Endodermal cell (in vitro differentiated cells): ENCODE measurements at places on chromosomes 6 and 20. TPM values are rescaled to one million over a fixed set of nuclear protein-coding genes. Genes with fewer than 3 reads are reported as not detected.

DNA sequence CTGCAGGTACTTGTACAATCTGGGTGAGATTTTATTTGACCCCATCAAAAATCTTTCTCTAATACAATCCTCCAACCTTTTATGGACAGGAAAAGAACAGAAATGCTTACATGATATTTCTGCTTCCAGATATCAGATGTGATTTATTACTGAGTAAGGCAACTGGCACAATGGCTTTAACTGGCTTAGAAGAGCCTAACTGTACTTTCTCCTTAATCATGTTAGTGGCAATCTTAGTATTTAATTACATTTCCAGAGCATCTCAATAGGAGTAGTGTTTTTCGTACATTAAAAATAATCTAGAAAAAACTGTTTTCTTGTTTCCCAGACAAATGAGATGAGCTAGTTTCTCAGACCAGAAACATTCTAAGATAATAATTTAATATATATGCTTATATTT is 251.6 kb downstream of the KCNQ5 start:
- DNase-seq, result no peak
- no peak overlapping the region for H3K4me3 ChIP-seq
- no peaks in the 10 kb centered on the region for H3K36me3 ChIP-seq
- H3K27me3 ChIP-seq, result no peaks in the 10 kb centered on the region
- no peaks in the 10 kb centered on the region for H3K4me1 ChIP-seq

DNA sequence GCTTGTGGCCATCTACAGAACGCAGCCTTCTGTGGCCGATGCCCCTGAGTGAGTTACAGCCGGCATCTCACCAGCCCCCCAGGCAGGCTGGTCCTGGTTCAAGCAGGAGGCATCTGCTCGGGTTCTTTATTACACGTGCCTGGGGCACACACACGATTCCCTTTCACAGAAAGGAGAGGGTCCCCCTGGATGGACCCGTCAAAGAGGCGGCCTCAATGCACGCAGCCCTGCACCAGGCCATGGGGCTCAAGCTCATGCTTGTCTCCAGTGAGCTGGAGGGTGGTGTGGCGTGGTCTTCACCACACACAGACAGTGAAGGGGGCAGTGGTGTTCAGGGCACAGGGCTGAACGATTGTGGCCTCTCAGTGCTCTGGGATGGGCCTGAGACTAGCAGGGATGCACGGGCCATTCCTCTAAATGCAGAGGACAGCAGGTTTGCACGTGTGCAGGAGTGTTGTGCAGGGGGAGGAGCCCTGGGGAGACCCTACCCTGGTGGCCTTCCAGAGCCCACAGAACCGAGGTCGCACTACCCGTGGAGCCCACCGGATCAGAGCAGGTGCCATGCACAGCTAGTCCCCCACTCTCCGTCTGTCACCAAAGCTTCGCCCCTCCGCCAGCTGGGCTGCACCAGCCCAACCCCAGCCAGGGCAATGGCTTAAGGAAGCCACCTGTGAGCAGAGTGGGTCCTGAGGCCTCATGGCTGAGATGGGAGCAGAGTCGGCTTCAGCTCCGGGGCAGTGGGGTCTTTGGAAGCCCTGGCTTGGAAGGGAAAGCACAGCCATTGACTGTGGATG is 23.1 kb downstream of the FRMD1 start:
- H3K4me3 ChIP-seq, result no peak overlapping the region
- no peaks in the 10 kb centered on the region for H3K36me3 ChIP-seq
- DNase-seq, result no peak
- H3K4me1 ChIP-seq, result no peaks in the 10 kb centered on the region
- no peaks in the 10 kb centered on the region for H3K27me3 ChIP-seq
- H3K27ac ChIP-seq, result no peak overlapping the region

DNA sequence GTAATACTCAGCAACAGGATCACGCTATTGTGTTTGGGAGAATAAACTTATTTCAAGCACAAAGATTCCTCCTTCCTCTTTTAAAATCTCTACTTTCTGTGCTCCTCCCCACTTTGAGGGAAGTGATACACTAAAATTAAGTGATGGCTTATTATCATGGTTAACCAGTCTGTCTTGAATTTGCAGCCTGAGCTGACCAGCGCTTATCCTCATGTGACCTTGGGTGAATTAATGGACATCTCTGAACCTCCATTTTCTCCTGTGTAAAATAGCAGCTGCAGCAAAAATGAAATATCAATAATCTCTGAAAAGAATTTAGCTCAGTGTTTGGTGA is 222.6 kb downstream of the BCAS1 start:
- H3K4me3 ChIP-seq, result no peak overlapping the region
- H3K27me3 ChIP-seq, result no peaks in the 10 kb centered on the region
- H3K36me3 ChIP-seq, result no peaks in the 10 kb centered on the region
- H3K4me1 ChIP-seq, result no peaks in the 10 kb centered on the region
- DNase-seq, result no peak

GRCh38 chr6:97085772-97086171 is 161.2 kb downstream of the KLHL32 start:
- no peak overlapping the region for H3K4me3 ChIP-seq
- no peaks in the 10 kb centered on the region for H3K4me1 ChIP-seq
- no peak for DNase-seq
- no peaks in the 10 kb centered on the region for H3K36me3 ChIP-seq
- H3K27ac ChIP-seq, result no peak overlapping the region
- no peaks in the 10 kb centered on the region for H3K27me3 ChIP-seq

- peaks cover 8% of the 10 kb centered on the region for H3K27me3 ChIP-seq
- no peaks in the 10 kb centered on the region for H3K36me3 ChIP-seq
- H3K4me1 ChIP-seq, result peaks cover 10% of the 10 kb centered on the region
- peak overlapping the region; percentile 71 for H3K27ac ChIP-seq
- no peak for DNase-seq
Measured at GRCh38 chr6:63635215-63635587, 401 bp upstream of the PHF3 start.

DNA sequence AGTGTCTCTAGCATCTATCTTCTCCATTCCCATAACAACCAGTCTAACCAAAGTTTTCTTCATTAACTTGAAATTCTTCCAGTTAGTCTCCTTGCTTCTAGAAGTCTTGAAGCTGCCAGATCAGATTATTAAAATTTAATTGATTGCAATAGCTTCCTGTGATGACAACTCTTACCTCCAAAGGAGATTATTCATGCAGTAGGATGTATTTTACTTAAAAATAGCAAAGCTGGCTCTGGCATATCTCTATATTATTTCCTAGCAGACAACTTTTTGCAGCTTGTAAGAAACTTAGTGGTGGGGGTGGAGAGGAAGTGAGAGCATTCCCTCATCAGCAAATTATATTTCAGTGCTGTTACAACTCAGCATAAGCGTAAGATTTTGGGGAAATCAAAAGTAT is 290.4 kb downstream of the GRIK2 start:
- H3K27me3 ChIP-seq, result no peaks in the 10 kb centered on the region
- no peak overlapping the region for H3K27ac ChIP-seq
- H3K4me3 ChIP-seq, result no peak overlapping the region
- H3K4me1 ChIP-seq, result no peaks in the 10 kb centered on the region
- no peaks in the 10 kb centered on the region for H3K36me3 ChIP-seq

DNA sequence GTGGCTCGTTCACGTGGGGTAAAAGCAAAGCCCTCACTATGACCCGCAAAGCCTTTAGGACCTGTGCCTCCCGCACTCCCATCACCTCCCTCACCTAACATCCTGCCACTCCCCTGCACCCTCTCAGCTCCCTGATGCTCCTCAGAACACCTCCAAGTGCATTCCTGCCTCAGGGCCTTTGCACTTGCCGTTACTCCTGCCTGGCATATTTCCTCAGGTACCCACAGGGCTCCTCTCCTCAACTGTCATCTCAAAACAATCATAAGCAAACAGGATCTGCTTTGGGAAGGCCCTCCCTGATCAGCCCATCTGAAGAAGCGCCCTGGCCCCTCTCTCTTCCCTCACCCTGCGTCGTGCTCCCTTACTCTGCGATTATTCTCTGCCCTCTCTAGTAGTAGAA is 49.1 kb downstream of the FGD2 start:
- H3K4me3 ChIP-seq, result no peak overlapping the region
- H3K36me3 ChIP-seq, result no peaks in the 10 kb centered on the region
- no peak for DNase-seq
- H3K4me1 ChIP-seq, result peaks cover 5% of the 10 kb centered on the region

GRCh38 chr20:57243480-57244220 is 22.8 kb downstream of the BMP7 start:
- no peaks in the 10 kb centered on the region for H3K36me3 ChIP-seq
- no peaks in the 10 kb centered on the region for H3K27me3 ChIP-seq
- no peak for DNase-seq
- H3K4me1 ChIP-seq, result no peaks in the 10 kb centered on the region
- H3K4me3 ChIP-seq, result no peak overlapping the region

- no peaks in the 10 kb centered on the region for H3K36me3 ChIP-seq
- no peak overlapping the region for H3K4me3 ChIP-seq
- H3K27me3 ChIP-seq, result no peaks in the 10 kb centered on the region
- no peaks in the 10 kb centered on the region for H3K4me1 ChIP-seq
- no peak overlapping the region for H3K27ac ChIP-seq
Measured at GRCh38 chr20:6311097-6311496, 188.3 kb upstream of the FERMT1 start.

GRCh38 chr20:22905658-22906057 is 129.5 kb upstream of the SSTR4 start:
- H3K4me3 ChIP-seq, result no peak overlapping the region
- no peak for DNase-seq
- H3K4me1 ChIP-seq, result no peaks in the 10 kb centered on the region

- DNase-seq, result peak; percentile 83
- H3K36me3 ChIP-seq, result no peaks in the 10 kb centered on the region
- H3K4me1 ChIP-seq, result no peaks in the 10 kb centered on the region
- no peak overlapping the region for H3K4me3 ChIP-seq
- no peaks in the 10 kb centered on the region for H3K27me3 ChIP-seq
Measured at GRCh38 chr6:71510057-71510713, 221.6 kb downstream of the OGFRL1 start.

DNA sequence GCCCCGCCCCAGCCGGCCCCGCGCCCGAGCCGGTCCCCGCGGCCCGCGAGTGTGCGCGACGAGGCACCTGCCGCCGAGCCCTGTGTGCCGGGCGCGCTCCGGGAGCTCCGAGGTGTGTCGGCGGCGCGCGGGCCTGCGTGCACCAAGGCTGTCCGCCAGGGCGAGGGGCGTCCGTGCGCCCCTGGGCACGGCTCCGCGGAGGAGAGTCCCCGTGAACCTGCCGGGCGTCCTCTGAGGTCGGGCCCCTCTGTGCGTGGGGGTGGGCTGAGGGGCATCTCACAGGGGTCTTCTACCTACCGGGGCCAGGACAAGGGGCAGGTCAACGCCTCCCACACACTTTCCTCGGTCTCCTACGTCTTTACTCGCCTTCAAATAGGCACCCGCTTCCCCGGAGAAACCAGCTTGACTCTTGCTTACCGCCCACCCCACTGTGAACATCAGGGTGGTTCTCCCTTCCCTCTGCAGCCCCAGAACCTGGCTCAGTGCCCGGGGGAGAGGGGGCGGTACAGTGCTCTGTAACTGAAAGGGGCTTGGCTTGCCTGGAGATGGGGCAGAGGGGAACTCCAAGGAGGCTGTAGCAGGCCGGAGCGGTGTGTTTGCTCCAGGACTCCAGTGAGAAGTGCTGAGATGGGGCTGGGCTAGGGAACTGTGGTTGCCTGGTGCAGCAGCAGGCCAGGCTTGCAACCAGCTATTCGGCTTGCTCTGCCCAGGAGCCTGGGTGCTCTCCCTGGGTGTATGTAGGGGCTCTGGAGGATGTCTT is at the start of gene SAMD10:
SAMD10 (minus strand) TSS at position 86 of the 760 bp plus-strand sequence. CDS start 175 bp downstream, outside the sequence.
- no peak within 1 kb of the TSS for H3K27ac ChIP-seq
- peaks cover 9% of the 10 kb centered on the region for H3K4me1 ChIP-seq
- peaks cover 20% of the 10 kb centered on the region for H3K36me3 ChIP-seq
- DNase-seq, result peak; percentile 78

DNA sequence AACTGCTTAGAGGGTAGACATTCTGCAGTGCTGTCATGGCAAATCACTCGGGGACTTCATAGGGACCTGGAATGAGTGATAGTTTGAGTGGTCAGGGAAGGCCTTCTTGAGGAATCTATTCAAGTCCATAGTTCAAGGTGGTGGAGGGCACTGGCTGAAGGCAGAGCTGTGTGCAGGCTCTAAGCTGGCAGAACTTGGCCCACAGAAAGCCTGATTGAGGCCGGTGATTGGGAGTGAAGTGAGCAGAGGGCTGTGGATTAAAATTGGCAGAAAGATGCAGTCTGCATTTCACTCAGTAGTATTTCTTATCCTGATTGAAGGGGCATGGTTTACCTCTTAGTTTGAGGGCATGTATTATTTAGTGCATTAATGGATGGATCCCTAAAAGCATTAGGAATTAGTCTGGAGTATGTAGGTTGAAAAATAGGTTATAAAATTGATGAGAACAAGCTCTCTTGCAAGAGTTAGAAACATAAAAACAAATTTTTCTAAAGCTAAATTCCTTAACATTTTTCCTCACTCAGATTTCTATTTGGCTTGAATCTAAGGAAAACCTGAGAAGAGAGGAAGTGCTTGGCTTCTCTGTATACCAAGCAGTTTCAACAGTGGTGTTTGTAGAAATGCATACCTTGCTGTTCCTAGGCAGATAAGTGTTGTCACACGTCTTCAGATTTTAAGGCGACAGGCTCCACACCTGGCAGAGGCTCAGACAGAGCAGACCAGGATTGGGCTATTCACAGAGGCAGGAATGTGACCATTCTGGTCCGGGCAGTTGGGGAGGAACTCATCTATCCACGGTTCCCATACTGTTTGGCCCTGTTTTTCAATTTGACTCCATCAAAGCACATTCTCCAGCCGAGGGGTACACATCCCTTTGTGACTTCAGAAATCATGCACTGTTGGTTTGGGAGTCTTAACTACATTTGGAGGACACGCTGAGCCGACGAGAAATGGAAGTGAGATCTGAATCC is 45.2 kb downstream of the UTRN start:
- peak; percentile 95 for DNase-seq
- H3K27me3 ChIP-seq, result no peaks in the 10 kb centered on the region
- H3K4me3 ChIP-seq, result peak overlapping the region; percentile 65
- no peaks in the 10 kb centered on the region for H3K36me3 ChIP-seq
- peaks cover 16% of the 10 kb centered on the region for H3K4me1 ChIP-seq
- peak overlapping the region; percentile 52 for H3K27ac ChIP-seq

GRCh38 chr6:31203345-31203979 is 33.0 kb upstream of the POU5F1 start:
- no peak for DNase-seq
- H3K27me3 ChIP-seq, result no peaks in the 10 kb centered on the region
- no peak overlapping the region for H3K4me3 ChIP-seq
- H3K4me1 ChIP-seq, result peaks cover 11% of the 10 kb centered on the region
- H3K36me3 ChIP-seq, result no peaks in the 10 kb centered on the region
- no peak overlapping the region for H3K27ac ChIP-seq

DNA sequence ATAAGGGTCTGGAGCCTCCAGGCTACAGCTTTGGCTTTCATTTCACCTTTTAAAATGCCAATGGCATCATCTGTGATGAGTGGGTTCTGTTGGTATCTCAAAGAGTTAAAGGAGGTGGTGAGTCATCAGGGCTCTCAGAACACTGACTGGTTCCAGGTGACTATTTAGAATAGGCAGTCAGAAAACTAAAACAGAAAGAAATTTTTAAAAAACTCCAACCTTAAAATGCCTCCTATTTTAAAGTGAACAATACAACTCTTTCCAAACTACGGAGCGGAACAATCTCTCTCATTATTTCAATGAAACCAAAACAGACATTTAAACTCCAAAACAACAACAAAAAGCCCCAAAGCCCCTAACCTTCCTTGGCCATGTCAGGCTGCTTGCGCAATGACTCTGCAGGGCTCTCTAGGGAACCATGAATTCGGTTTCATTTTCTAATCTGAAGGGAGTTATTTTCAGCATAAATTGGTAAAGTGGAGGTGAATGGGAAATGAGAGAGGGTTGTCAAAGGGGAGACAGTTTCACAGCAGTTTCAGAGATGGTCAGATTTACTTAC is 194.9 kb downstream of the KIF6 start:
- H3K27me3 ChIP-seq, result no peaks in the 10 kb centered on the region
- no peaks in the 10 kb centered on the region for H3K36me3 ChIP-seq
- DNase-seq, result no peak
- H3K4me1 ChIP-seq, result no peaks in the 10 kb centered on the region

The OR2H2 gene
- not detected in 3 replicates for total RNA-seq

The SYNDIG1 gene
- total RNA-seq, result 3.8 and 5.5 TPM in 2 replicates

The STX11 gene
- 0.29 to 0.38 TPM in 2 of 3 replicates, not detected in the other for total RNA-seq

The TCF19 gene
- total RNA-seq, result 10.8 and 11.2 TPM in 2 replicates

The MOG gene
- not detected in 3 replicates for total RNA-seq

The SCUBE3 gene
- total RNA-seq, result 0.81 and 0.86 TPM in 2 replicates

The ATRN gene
- 27.4 and 31.2 TPM in 2 replicates for total RNA-seq
